ENCODE measurements at places on chromosomes 1 and 21.

DNA sequence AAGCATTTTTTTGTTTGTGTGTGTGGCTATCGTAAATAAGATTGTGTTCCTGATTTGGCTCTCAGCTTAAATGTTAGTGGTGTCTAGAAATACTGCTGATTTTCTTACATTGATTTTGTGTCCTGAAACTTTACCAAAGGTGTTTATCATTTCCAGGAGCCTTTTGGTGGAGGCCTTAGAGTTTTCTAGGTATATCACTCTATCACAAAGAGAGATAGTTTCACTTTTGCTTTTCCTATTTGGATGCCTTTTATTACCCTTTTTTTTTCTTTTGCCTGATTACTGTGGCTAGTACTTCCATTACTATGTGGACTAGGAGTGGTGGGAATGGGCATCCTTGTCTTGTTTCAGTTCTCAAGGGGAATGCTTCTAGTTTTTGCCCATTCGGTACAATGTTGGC is 109.6 kb downstream of the S1PR1 start:
- DNase-seq, result no peak

- DNase-seq, result no peak
Observed at GRCh38 chr1:101431956-101432510, 195.2 kb downstream of the S1PR1 start.

GRCh38 chr1:170959385-170959784 is 24.1 kb downstream of the MROH9 start:
- DNase-seq, result no peak

DNA sequence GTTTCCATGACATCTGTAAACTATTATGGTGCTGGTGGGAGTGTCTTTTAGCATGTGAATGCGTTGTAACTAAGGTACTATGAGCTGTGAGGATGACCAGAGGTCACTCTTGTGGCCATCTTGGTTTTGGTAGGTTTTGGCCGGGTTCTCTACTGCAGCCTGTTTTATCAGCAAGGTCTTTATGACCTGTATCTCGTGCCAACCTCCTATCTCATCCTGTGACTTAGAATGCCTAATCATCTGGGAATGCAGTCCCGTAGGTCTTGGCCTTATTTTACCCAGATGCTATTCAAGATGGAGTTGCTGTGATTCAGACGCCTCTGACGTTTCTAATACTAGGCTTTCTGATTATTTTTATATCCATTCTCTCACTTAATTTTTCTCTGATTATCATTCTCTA is 9.4 kb downstream of the NCAM2 start:
- no peak for DNase-seq

GRCh38 chr1:170618421-170618820 is 45.5 kb upstream of the PRRX1 start:
- no peak for DNase-seq

GRCh38 chr1:161771973-161772372 is 5.9 kb downstream of the ATF6 start:
- no peak for DNase-seq

GRCh38 chr1:110783292-110783918 is 89.5 kb upstream of the CD53 start:
- DNase-seq, result peak; percentile 17

DNA sequence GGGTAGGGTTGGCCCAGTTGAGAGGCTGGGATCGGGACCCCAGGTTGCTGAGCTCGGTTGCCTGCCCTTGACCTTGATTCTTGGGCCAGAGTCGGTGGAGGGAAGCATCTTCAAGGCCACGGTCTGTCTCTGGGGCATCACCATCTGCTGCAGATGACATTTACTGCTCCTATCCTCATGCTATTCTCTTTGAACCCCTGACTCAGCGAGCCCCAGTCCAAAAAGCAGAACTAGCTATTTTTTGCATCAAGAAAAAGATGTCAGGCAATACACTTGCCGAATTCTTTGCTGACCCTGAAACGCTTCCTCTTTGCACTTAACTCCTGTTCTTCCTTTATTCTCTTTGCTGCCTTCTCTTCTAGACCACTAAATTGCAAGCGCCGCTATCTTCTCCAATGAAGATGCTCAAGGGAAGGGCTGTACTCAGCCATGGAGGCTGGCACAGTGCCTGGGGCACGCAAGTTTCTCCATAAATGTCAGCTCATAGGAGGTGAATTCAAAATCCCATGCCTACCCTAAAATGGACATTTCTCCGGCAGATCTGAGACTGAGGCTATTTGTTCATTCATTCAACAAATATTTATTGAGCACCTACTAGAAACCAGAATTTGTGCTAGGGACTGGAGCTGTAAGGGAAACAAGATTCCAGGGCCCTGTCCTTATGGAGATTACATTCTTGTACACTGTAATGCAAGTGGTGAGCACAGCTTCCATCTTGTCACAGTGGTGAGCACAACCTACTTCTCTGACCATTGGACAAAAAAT is 20.5 kb upstream of the CAPZB start:
- DNase-seq, result no peak

DNA sequence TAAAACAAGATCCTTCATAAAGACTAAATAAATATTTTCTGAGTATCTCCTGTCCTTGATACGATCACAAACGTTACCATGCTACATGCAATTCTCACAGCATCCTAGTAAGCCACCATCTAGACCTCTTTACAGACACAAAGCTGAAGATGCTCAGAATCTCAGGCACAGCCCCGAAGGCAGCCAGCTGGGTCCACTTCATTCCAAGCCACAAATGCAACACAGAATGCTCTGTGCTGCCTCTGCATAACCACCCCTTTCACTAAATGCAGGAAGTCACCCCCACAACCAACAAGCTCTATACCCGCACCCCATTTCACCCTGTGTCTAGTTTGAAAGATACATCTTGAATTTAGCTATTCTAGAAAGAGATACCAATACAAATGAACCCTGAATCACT is 12.9 kb downstream of the RCAN1 start:
- DNase-seq, result no peak

- no peak for DNase-seq
Observed at GRCh38 chr1:8641377-8641997, 176.0 kb downstream of the RERE start.

- no peak for DNase-seq
Observed at GRCh38 chr1:31135973-31136600, 70.6 kb upstream of the PUM1 start.

DNA sequence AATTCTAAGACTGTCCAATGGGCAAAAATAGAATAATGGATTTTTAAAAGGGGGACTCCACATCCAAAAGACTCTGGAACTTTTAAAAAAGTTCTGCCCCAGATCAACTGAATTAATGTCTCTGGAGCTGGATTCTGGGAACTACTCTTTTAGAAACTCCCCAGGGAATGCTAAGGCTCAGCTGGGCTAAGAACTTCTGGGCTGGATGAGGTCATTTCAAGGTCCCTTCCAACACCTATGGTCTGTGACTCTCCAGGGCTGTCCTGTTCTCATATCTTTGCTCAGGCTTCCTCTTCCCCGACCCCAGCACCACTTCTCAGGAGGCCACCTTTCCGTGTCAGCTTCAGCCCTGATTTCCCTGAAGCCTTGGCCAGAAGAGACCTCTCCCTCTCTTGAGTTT is 13.5 kb upstream of the PLA2G2C start:
- no peak for DNase-seq

- no peak for DNase-seq
Observed at GRCh38 chr1:236815941-236816340, 20.8 kb downstream of the MTR start.

- no peak for DNase-seq
Observed at GRCh38 chr21:45508607-45509565, 33.4 kb downstream of the SLC19A1 start.

DNA sequence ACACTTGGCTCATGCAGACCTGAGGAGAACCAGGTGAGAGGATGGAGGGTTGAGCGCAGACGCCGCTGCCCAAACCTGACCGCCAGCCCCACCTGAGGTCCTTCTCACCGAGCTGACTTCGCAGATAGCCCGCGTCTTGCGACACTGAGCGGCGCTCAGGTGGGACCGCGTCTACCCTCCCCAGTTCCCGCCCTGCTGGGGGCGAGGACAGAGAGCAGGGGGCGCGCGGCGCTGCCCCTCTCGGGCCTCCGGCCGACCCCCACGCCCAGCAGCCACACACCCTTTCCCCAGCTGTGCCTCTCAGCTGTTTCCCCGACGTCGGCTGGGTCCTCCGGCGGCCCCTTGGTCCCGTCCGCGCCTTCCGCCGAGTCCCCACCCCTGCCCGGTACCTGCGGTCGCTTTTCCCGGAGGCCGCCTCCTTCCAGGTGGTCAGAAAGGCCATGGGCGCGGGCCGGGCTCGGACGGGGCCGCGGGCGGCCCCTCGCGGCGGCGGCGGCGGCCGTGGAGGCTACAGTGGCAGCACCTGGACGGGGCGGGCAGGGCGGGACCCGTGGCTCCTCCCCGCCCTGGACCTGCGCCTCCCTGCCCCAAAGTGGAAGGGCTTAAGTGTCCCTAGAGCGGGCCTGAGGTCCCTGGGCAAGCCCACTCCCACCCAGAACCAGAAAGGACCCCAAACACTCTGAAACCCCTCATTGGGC is 14.4 kb upstream of the TTC39A start:
- DNase-seq, result no peak

- no peak for DNase-seq
Observed at GRCh38 chr1:203264052-203264501, 34.6 kb upstream of the CHIT1 start.

DNA sequence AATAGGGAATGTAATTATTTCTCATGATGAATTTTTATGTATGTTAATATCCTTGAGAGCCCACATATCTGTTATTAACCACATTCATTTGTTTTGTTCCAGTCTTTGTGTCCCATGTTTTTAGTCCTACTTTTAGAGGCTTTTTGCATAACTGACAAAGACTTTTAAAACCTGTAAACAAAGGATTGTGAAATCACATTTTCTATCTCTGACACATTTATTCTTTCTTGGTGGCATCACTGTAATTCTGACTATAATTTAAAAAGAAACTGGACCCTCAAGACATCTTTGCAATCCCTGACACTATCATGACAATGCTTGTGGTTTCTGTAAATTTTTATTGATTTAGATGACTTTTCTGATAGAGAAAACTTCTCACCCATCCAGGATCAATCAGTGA is 313.1 kb downstream of the SIPA1L2 start:
- DNase-seq, result no peak

GRCh38 chr1:25064465-25065240 is 134.6 kb upstream of the RUNX3 start:
- DNase-seq, result no peak

GRCh38 chr1:160068225-160068624 is 1.7 kb downstream of the KCNJ10 start:
- no peak for DNase-seq

DNA sequence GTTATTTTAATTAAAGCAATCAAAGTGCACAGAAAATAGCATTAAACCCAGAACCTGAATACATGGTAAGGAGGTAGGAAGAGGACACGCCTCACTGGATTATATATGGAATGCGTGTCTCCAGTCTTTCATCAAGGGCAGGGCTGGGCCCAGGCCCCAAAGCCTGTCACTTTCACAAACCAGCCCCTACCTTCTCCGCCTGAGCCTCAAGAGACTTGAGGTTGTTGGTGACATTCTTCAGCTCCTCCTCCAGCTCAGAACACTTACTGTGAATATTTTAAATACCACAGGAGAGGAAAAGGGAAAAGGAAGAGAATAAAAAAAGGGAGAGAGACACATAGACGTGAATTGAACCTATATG is 16.3 kb upstream of the NUP210L start:
- no peak for DNase-seq

DNA sequence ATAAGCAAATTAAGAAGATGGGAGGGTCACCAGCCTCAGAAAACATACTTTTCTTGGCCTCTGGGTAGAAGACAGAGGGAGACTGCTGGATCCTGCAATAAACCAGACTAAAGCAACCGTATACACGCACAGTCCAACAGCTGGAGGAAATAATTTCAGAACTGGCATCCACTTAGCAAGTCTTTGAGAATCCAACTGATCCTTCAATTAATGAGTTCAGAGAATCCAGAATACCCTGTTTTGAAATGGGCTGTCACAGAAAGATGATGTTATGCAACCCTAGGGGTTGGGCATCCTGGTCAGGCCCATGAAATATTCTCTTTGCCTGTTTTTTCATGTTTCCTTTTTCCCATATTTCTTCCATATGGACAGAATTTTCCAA is 134.0 kb upstream of the MAGI3 start:
- no peak for DNase-seq

DNA sequence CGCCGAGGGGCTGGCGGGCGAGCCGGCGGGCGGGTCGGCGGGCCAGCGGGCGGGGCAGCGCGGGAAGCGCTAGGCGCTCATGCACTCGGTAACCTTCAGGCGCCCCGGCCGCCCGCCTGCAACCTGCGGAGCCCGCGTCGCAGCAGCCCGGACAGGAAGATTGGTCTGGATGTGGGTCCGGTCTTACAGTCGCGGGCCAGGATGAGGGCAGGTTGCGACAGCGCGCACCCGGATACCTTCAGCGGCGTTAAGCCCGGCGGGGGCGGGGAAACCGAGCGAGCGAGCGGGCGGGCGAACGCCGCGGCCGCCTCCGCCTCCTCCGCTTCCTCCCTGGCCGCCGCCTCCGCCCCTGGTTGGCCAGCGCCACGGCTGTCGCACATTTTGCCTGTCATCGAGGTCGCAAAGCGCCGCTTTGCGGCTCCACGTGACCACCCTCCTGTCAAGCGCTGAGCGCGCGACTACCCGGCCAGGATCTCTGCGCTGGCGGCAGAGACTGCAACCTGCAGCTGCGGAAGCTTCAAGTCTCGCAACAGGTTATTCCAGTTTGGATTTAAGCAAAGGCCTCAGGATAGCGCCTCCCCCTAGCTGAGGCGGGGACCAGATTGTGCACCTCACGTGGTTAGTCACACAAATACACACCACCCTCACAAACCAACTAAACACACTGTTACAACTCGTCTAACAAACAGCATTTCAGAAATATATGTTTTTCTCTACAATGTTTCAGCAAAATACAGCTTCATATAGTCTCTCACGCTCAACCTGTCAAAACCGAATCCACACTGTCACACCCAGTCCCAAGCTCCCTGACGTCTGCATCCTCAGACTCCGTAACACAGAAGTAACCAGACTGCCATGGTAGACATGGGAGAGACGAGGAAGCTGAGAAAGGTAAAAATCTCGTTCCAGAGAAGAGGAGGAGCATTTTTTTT is at the start of gene FAF1:
Gene FAF1, minus strand, starts transcription at position 355 of the 932 bp plus-strand sequence. CDS start 456 bp downstream, outside the sequence.
- peak; percentile 96 for DNase-seq

GRCh38 chr1:19066874-19067181 is 110.4 kb upstream of the IFFO2 start:
- DNase-seq, result no peak

GRCh38 chr1:30650038-30650967 is 73.1 kb downstream of the MATN1 start:
- no peak for DNase-seq

GRCh38 chr21:25581582-25581981 is 25.7 kb downstream of the MRPL39 start:
- no peak for DNase-seq

- DNase-seq, result no peak
Observed at GRCh38 chr1:232283864-232284263, 346.1 kb downstream of the SIPA1L2 start.
